ENCODE measurements at places on chromosomes 6 and 20.
A peak's percentile ranks its signal among the peaks of the same experiment; 100 is the strongest.

DNA sequence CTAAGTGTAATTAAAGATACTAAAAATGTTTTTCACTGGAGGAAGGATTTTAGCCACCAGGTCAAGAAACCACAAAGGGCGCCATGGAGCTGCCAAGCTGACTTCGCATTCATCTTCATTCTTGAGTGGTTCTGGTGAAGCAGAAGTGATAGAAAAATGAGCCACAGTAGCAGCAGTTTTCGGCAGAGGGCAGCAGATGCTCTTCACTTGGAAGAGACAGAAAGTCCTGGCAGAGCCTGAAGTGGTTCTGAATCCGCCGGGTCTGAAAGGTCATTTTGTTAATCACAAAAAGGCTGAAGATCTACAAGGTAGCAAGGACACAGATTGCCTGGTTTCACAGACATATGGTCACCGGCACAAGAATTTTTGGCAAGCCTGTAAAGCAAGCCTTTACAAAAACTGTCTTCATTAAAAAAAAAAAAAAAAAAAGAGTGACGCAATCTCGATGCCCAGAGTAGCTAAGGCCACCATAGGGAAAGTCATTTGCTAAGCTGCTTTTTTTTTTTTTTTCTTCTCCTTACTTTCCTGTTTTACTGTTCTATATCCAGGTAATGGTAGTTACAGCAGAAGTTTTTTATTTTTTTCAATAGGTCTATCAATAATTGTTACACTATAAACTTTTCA, 345.1 kb upstream of the AGPAT4 start:
- DNase-seq: no peak

DNA sequence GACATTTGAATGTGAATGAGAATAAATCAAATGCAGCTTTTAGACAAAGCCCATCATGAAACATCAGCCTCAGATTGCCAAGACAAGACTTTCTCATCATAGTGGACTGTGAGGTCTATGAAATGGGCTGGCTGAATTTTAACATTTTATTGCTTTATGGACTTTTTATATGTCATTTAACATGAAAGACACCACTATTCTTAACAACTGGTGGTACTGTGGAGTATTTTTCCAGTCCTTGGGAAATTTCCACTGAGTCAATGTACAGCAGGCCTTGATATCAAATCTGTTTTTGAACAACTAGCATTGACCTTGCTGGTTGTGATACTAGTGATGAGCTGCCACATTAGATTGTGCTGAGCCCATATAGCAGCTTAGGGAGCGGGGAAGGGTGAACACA, 326.6 kb upstream of the CITED2 start:
- DNase-seq: no peak

- DNase-seq: no peak
Observed at GRCh38 chr6:36916126-36916525, 30.4 kb downstream of the C6orf89 start.

DNA sequence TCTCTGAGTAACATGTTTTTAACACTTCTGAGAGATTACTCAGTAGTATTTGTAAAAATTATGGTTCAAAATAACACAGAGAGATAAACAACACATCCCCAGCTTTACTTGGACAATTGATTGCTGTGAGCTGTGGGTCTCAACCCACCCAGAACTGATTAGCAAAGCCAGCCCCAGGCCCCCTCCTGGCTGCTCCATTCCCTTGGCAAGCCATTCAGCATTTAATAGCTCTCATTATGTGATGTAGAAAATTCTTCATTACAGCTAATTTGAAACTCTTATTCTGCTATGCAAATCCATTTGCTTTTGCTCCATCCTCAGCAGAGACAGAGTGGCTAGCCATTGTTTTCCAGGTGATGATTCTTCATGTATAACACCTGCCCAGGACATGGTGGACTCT, 16.6 kb upstream of the SIRT5 start:
- no peak for DNase-seq

DNA sequence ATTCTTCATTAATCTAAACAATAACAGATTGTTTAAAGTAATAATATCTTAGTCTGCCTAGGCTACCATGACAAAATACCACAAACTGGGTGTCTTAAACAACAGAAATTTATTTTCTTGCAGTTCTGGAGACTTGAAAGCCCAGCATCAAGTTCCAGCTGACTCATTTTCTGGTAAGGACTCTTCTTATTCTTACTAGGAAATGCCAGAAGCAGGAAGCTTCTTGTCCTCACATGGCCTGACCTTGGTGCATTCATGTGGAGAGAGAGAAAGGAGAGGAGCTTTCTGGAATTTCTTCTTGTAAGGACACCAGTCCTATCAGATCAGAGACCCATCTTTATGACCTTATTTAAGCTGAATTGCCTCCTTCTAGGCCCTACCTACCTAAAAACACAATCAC, 110.5 kb downstream of the ANKRD60 start:
- no peak for DNase-seq

DNA sequence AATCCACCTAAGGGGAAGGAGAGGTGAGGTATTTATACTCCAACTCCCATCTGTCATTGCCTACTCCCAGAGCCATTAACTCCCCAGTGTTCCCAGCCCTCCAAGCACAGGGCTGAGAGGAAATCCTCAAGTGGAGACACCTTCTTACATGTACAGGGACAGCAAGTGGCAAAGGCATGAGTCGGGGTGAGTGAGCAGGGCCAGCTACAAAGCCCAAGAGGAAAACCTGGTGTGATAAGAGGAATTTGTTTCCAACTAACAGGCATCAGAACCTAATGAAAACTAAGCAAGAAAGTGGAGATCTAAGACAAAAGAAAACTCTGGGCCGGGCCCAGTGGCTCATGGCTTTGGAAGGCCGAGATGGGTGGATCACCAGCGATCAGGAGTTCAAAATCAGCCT, 70.0 kb upstream of the SRSF6 start:
- DNase-seq: no peak

DNA sequence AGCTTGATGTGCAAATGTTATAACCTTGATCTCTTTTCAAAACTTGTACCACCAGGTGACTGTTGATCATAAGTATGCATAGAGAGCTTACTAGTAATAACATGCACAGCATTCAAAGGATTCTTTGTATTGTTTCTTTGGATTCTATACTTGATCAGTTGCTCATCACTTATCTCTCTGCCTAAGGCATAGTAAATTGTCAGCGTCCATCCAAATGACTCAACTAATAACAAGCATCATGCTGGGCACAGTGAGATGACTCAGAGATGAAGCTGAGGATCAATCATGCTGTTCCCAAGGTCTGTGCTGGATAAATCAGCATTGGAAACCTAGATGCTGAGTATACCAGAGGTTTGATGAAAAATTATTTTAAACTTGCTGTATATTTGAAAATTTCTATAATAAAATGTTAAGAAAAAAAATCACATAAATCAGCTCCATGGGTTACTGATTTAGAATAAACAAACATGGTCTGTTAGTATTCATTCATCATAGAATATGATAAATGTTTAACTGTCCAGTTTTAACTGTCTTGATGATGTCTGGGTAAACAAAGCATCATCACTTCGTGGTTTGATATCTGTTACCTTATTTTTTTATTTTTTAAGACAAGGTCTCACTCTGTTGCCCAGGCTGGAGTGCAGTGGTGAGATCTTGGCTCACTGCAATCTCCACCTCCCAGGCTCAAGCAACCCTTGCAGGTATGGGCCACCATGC, 45.6 kb upstream of the SGK1 start:
- no peak for DNase-seq

DNA sequence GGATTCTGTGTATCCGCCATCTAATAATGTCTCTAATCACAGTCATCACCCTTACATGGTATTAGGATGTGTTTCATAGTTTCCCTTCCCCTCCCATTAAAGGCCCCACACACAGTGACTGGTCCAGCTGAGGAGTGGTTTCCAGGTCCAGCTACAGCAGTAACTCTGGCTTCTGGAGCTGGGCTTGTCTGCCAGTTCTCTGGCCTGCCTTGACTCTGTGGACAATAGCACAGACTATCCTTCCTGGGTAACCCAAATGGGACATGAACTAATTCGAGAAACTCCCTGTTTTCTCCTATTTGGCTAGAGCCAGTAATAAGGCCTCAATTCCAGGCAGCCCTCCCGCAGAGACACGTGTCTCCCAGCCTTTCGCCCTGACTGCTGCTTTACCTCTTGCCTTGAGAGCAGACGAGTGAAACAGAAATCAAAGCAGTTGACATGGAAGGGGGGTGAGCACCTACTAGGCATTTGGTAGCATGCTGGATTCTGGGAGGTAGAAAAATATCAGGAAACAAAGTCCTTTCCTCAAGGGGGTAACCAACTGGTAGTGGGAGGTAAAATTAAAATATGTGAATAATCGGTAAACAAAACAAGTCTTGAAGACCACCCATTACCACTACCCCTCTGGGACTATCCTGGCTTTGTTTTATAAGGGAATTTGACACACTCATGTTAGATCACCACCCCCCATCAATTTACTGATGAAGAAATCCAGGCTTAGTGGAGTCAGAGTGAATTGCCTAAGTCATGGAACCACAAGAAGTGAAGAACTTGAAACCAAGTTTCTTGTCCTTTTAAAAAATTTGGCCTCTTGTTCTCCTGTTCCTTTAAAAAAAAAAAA, 1.2 kb downstream of the TRAF3IP2 start:
- DNase-seq: no peak

- peak; percentile 62 for DNase-seq
Observed at GRCh38 chr6:106519460-106520394, 109.6 kb downstream of the RTN4IP1 start.

- no peak for DNase-seq
Observed at GRCh38 chr6:126335210-126335609, 4.7 kb upstream of the CENPW start.

GRCh38 chr6:14634072-14634471, 516.5 kb downstream of the CD83 start:
- no peak for DNase-seq

Data from stimulated activated CD8-positive, alpha-beta memory T cell treated with anti-CD3 and anti-CD28 coated beads, Interleukin-4, amount 100 ng/mL, for 4 hours (primary cell).